Hindlimb muscle (tissue), 1 donor: ENCODE measurements at places on chromosomes 12 and 14.
A peak's percentile ranks its signal among the peaks of the same experiment; 100 is the strongest.

GRCh38 chr12:28104316-28104715 is 85.9 kb upstream of the CCDC91 start:
- no peak for DNase-seq

- DNase-seq, result no peak
Observed at GRCh38 chr12:43841253-43841652, 5.4 kb downstream of the TMEM117 start.

- no peak for DNase-seq
Observed at GRCh38 chr14:50739186-50739585, 71.1 kb upstream of the SAV1 start.

GRCh38 chr12:128672893-128673292 is 150.9 kb downstream of the SLC15A4 start:
- DNase-seq, result no peak

GRCh38 chr14:54577977-54578376 is 11.0 kb downstream of the SAMD4A start:
- no peak for DNase-seq

DNA sequence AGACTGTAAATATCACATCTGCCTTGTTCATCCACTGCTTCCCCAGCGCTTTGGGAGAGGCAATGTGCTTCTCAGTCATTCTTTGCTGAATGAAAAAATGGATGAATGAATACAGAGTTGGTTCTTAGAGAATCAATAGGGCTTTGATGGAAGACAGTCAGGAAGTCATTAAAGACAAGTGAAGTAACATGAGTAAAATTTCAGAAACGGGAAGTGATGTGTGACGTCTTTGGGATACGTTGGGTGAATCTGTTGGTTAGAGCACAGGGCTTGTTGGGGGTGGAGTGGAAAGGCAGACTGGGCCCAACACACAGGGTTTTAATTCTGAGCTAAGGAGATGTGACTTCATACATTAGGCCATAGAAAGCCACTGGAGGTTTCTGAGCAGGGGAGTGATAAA is 39.0 kb upstream of the NRXN3 start:
- no peak for DNase-seq

- no peak for DNase-seq
Observed at GRCh38 chr14:101504096-101504948, 57.0 kb upstream of the DIO3 start.

DNA sequence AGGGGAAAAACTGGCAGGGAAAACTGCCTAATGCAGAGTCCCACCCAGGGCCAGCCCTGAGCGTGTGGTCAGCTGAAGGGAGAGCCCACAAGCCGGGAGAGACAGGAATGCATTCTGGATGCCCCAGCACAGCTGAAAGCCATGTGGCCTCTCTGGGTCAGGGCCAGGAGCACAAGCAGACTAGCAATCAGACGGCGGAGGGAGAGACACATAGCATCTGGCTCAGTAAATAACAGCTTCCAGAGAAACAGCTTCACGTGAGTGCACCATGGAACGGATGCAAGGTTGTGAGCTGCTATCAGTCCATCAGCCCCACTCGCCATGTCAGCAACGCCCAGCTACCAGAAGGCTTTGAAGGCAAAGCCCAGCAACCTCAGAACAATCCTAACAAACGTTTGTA is 28.2 kb upstream of the TMEM106C start:
- peak; percentile 54 for DNase-seq

DNA sequence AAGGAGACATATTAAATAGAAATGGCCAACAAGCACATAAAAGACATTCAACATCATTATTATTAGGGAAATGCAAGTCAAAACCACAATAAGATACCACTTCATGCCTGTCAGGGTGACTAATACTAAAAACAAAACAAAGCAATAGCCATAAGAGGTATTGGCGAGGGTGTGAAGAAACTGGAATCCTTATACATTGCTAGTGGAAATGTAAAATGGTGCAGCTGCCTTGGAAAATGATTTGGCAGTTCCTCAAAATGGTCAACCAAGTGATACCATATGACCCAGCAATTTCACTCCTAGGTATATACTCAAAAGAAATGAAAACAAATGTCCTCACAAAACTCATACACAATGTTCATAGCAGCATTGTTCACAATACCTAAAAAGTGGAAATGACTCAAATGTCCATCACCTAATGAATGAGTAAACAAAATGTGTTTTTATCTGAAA is 27.0 kb downstream of the GPR135 start:
- no peak for DNase-seq

DNA sequence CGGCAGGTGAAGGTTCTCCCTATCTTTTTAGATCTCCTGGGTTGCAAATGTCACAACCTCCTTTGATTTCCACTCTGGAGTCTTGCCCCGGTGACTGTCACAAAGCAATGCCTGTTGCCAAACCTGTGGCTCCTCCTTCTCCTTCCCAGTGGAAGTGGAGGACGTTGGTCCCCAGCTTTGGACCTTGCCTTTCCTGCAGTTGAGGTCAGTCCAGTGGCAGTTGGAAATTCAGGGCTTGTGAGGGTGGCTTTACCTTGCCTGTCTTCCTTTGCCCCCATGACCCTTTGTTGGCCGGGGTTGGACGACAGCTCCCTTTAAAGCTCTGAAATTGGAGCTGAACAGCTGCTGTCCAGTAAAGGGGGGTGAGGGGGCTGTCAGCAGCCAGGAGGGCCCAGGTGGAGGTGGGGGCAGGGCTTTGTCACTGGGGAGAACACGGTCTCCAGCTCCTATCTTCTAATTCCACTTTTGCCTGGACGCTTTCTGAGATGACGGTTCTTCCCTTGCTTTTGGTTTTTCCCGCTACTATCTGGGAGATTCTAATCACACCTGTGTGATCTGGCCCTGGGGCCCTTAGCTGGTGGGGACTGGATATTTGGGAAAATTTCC is 4.1 kb downstream of the TEAD4 start:
- no peak for DNase-seq

DNA sequence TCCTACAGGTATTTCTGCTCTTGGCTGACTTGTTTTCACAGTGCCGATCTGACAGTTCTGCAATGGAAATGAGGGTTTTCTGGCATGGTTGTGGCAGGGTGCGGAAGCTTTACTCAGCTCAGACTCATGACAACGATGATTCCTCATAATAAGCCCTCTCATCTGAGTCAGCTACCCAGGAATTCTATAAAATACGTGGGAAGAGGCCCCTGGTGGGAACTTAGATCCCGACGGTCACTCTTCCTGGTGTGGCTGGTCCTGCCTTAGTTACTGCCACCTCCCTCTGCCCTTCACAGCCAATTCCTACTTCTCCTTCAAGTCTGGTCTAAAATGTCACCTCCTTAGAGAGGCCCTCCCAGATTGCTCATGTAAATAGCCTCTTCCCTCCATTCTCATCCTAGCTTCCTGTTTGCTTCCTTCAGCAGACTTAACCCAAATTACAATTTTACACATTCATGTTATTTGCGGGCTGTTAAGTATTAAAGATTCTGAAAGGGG is 104.2 kb upstream of the MAP1LC3B2 start:
- DNase-seq, result no peak

GRCh38 chr12:92615703-92616102 is 87.1 kb upstream of the PLEKHG7 start:
- DNase-seq, result no peak

DNA sequence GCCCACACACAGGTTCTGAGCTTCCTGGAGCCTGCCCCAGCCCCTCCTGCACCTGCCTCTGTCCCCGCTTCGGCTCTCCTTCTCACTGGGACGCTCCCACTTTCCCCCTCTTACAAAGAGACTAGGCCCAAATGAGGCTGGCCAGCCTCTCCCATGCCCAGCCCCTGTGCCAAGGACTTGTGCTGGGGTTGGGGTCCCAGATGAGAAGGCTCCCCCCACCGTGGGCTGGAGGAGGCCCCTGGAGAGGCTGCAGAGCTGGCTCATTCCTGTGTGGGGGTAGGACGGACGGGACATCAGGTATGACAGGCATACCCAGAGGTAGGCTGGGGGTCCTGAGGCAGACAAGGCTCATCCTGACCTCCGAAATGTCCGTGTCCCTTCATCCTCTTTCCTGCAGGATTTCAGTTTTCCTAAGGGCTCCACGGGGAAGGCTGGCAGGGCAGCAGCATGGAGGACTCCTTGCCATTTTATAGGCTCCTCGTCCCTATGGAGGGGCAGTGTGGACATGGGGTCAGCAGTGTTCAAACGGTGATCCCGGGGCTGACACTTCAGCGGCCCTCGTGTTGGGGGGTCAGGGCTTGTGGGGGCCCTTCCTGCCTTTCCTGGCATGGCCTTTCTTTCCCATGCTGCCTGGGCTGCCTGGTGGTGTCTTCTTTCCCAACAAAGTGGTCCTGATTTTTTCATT is 49.1 kb upstream of the MEG3 start:
- DNase-seq, result no peak

GRCh38 chr14:58055497-58056010 is 96.5 kb downstream of the ARMH4 start:
- DNase-seq, result no peak

DNA sequence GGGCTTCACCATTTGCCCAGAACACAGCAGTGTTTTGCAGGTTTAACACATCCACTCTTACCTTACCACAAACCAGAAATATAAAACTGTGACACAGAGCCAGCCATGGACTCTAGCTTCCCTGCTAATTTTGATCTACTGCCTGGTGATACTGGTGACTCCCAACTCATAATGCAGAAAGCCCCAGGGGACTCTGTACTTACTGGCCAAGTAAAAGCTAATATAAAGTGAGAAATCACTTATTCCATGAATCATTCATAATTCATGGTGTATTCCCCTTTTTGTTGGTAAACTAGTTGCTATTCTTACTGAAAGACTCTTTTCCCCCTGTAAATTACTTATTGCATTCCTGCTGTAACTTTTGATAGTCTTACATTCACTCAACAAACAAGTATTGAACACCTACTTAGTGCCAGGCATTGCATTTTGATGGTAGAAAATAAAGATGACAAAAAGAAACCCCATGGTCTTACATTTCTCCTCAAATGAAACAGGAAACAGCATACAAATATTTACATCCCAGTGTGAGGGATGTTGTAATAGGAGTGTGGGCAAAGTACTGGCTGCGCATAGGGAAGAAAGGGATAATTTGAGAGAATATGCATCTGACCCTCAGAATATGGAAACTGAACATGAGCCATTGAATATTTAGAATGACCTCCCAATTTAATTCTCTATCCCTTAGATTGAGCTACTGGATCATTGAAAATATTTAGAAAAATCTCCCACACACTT is 279.6 kb downstream of the PDZRN4 start:
- DNase-seq, result no peak

- no peak for DNase-seq
Observed at GRCh38 chr12:63093711-63094110, 57.3 kb downstream of the AVPR1A start.

DNA sequence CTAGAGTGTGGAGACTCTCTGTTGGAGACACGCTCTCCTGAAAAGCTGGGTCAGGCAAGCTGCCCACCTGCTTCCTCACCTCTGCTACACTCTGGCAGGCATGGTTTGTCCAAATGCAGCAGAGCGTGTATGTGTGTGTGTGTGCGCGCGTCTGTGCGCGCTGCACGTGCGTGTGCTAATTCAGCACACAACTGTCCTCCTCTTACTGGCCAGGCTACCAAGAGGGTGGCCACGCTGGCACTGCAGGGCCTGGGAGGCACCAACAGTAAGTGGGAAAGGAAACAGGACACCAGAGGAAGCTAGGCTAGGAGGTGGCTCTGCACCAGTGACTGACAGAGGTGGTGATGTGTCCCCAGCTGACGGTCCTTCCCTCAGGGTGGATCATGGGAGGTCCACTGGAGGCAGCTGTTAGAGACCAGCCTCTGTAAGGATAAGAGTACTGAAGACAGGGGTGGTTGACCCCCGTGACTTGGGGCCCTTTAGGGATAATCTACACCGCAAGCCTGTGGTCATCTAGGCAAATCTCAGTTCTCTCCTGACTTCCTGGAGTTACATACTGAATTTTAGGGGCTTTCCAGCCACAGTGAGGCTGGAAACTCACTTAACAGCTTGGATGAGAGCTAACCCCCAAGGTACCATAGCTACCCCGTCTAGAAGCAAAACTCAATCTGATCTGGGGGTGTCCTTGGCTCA is 15.6 kb upstream of the TFCP2 start:
- DNase-seq, result no peak

- DNase-seq, result no peak
Observed at GRCh38 chr12:25583545-25583944, 30.5 kb upstream of the LMNTD1 start.

GRCh38 chr14:30402846-30403245 is 156.1 kb upstream of the G2E3 start:
- DNase-seq, result no peak

GRCh38 chr14:45902241-45902640 is 649.2 kb upstream of the MIS18BP1 start:
- no peak for DNase-seq

DNA sequence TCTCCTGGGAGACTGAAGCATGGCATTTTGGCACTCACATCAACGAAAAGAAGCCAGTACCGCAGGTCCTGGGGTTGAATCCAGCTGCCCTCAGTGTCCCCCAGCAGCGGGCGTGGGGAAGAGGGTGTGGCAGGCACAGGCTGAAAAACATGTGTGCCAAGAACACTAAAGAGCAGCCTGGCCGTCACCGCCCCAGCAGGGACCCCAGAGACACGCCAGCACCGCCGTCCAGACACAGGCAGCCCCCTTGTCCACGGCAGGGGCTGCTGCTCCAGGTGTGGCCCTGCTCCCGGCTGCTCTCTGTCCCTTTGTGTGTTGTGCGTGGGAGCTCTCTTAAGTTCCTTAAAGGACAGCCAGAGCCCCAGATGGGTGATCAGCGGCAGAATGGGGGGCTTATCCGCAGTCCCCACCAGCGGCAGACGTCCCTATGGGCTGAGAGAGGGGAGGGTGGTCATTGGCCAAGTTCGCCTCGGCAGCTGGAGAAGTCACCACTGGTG is 556 bp downstream of the PHETA1 start:
- DNase-seq, result no peak

GRCh38 chr12:132386926-132387497 is 57.6 kb upstream of the GALNT9 start:
- DNase-seq, result no peak

GRCh38 chr12:1781772-1782171 is 38.6 kb upstream of the LRTM2 start:
- DNase-seq, result no peak

DNA sequence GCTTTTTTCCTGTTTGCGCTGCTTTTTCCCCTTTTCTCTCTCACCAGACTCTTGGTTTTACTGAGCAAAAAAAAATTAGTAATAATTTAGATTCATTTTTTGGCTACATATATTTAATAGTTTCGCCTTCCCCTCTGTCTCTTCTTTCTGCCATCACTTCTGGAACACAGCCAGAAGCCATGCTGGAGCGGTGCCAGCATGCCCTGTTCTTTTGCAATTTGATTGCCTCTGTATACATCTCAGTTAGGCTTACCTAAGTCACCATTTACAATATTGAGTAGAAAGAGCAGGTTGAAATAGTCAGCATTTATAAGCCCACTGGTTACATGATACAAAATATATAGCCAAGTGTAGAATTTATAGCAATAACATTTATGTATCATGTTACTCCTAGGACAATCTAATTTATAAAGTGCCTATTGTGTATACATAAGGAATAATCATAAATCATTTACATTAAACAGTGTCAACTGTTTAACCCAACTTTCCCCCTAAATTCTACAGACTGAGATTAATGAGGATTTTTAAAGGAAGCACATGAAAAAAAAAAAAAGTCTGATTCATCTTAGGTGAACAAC is 413.8 kb upstream of the SOX5 start:
- no peak for DNase-seq

- DNase-seq, result no peak
Observed at GRCh38 chr12:99110868-99111267, 465.8 kb downstream of the APAF1 start.
